ENCODE measurements at places on chromosomes 5 and 9.

- DNase-seq, result no peak
Measured at GRCh38 chr9:99489060-99489413, 267.0 kb downstream of the SEC61B start.

DNA sequence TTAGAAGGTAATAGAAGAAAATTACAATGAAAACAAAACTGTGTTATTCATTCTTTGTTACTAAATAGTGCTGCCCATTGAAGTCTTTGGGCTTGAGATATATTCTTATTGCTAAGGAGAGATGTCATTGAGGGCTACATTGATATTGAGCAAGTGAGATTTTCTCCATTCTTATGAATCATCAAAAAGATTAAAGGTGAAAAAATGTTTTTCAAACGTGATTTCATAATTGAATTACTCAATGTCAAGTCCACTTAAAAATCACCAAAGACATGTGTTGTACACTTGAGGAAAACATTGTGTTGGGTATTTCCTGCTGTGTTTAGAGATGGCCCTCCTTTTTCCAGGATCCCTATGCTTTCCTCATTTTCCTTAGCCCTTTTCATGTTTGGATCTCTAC is 448.1 kb downstream of the NFIB start:
- DNase-seq, result no peak

GRCh38 chr5:78112931-78113330 is 181.6 kb downstream of the AP3B1 start:
- DNase-seq, result no peak

DNA sequence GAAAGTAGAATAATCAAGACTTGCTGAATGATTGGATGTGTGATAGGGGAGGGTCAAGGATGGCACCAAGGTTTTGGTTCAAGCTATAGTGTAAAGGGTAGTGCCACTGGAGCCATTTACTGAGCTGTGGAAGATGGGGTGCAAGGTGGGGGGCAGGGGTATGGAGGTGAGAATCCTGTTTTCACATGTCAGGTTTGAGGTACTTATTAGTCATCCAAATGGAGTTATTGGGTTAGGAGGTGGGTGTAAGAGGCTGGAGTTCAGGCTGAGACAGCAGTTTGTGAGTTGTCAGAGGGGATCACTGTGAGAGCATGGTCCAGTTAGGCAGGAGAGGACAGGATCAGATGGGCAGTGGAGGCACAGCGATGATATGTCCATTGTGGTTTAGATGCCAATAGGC is 8.9 kb downstream of the PCBD2 start:
- no peak for DNase-seq

- DNase-seq, result no peak
Measured at GRCh38 chr5:158223054-158223600, 364.2 kb upstream of the CLINT1 start.

DNA sequence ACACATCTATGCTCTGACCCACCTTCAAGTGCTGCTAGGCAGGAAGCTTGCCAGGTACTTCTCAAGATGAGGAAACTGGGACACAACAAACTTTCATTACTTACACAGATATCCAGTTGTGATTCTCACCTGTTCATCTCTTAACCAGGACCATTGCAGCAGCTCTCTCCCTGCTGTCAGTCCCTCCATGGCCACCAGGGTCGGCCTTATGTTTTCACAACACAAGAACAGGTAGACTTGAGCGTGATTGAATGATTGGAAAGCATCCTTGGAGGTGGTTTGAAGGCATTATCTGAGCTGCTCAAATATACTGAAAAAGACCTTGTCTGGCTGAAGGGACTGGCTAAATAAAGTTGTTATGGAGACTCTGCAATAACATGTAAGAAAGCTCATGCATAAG is 94.4 kb downstream of the MTREX start:
- DNase-seq, result no peak

DNA sequence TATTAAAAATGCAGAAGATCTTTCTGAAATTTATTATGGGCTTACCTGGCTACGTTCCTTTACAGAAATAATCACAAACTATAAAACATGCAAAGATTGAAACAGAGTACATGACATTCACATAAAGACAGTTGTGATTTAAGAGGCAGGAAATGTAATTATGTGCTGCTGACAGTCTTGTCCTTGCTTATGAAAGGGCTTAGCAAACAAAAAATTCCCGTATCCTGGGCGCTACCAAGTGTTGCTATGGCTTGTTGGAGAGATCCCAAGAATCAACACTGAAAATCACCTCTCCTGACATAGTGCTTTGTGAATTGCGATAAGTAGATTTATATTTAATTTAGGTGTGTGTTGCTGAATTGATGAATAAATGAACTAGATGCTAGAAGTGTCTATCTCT is 352.5 kb upstream of the C9orf72 start:
- DNase-seq, result no peak

All from activated T-cell treated with anti-CD3 and anti-CD28 coated beads, Interleukin-2, amount 50 U/mL, for 72 hours (primary cell).